ENCODE measurements at places on chromosomes 5 and 9. TPM values are rescaled to one million over a fixed set of nuclear protein-coding genes. Genes with fewer than 3 reads are reported as not detected.

NKD2 gene
- 7.9 TPM for total RNA-seq

TAL2 gene
- total RNA-seq = 0.65 TPM

TOPORS gene
- 26.9 TPM for total RNA-seq

GRIA1 gene
- 1.1 TPM for total RNA-seq

PCDHB6 gene
- total RNA-seq = 0.28 TPM

TAF11L10 gene
- not detected for total RNA-seq

DNA sequence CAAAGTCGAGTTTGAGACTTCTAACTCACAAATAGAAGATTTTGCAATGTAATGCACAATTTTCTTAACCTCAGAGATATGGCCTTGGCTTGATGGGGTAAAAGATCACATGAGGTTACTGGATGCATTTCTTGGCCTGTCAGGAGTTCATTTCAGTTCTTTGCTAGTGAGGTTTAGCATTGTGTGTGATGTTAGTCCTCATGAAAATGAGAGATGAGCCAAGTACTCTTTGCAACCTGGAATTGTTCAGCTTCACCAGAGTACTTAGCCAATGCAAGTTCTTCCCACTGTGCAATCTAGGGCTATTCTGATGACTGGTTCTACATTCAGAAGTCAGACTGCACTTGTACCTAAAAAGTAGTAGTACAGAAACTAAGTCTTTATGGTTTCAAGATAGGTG lies 24.9 kb downstream of the GNAQ start:
- H3K27ac ChIP-seq = no peak overlapping the region
- H3K4me3 ChIP-seq = no peak overlapping the region
- no peaks in the 10 kb centered on the region for H3K27me3 ChIP-seq
- no peaks in the 10 kb centered on the region for H3K4me1 ChIP-seq
- no peak for DNase-seq

GRCh38 chr9:111095441-111095840 lies 57.2 kb upstream of the LPAR1 start:
- no peak for DNase-seq
- H3K27me3 ChIP-seq = no peaks in the 10 kb centered on the region
- H3K4me3 ChIP-seq = no peak overlapping the region
- H3K36me3 ChIP-seq = no peaks in the 10 kb centered on the region

- no peak overlapping the region for H3K4me3 ChIP-seq
- DNase-seq = no peak
- H3K27ac ChIP-seq = no peak overlapping the region
- no peaks in the 10 kb centered on the region for H3K36me3 ChIP-seq
- peaks cover 12% of the 10 kb centered on the region for H3K27me3 ChIP-seq
Observed at GRCh38 chr5:150305557-150305956, 2.9 kb upstream of the ARSI start.

- H3K27me3 ChIP-seq = no peaks in the 10 kb centered on the region
- no peaks in the 10 kb centered on the region for H3K4me1 ChIP-seq
- no peak overlapping the region for H3K4me3 ChIP-seq
Observed at GRCh38 chr9:34276772-34277171, 52.3 kb downstream of the KIF24 start.

DNA sequence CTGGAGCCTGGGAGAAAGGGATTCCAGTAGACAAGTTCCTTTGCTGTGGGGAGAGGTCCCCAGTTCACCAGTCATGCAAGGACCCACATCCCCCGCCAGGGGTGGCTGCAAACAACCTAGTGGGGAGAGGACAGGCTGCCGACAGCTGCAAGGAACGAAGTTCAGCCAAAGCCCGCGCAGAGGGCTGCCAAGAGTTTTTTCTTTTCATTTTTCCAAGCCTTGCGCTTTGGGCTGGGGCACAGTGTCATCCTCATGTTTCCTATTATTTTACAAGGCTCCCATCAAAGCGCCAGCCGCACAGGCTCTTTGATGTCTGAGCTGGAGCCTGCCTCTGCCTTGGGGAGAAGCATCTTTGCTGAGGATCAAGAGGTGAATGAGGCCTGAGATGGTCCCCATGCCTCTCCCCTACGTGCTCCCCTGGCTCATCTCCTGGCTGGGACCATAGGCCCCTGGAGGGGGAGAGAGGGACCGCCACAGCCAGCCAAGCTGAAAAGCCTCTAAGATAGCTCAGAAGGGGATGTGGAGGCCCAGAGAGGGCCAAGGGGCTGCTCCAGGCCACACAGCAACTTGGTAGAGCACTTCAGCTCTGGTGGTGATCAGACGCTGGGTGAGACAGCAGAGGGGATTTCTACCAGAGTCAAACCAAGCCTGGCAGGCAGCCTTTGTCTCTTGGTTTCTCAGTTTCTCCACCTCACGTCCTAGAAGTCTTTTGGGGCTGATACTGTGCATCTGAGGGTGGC lies 50.4 kb upstream of the SYNPO start:
- H3K4me1 ChIP-seq = peaks cover 7% of the 10 kb centered on the region
- no peaks in the 10 kb centered on the region for H3K27me3 ChIP-seq
- H3K4me3 ChIP-seq = no peak overlapping the region
- no peak overlapping the region for H3K27ac ChIP-seq
- DNase-seq = peak; percentile 17

DNA sequence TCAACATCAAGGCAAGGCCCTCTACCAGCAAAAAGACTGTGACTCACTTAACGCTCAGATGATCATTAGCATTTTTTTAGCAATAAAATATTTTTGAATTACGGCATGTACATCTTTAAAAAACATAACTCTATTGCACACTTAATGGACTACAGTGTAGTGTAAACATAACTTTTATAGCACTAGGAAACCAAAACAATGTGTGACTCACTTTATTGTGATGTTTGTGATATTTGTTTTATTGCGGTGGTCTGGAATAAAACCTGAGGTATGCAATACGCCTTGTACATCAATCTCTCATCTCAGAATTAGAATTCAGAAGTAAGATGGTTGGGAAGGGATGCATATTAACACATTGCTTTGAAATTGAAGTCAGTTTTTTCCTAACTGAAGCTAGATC lies 106.9 kb upstream of the PTCH1 start:
- H3K36me3 ChIP-seq = no peaks in the 10 kb centered on the region
- DNase-seq = no peak
- no peak overlapping the region for H3K27ac ChIP-seq
- no peaks in the 10 kb centered on the region for H3K27me3 ChIP-seq
- H3K4me1 ChIP-seq = no peaks in the 10 kb centered on the region

- no peak overlapping the region for H3K27ac ChIP-seq
- no peaks in the 10 kb centered on the region for H3K27me3 ChIP-seq
- no peaks in the 10 kb centered on the region for H3K4me1 ChIP-seq
Observed at GRCh38 chr9:82488313-82489200, 500.0 kb downstream of the SPATA31D1 start.

DNA sequence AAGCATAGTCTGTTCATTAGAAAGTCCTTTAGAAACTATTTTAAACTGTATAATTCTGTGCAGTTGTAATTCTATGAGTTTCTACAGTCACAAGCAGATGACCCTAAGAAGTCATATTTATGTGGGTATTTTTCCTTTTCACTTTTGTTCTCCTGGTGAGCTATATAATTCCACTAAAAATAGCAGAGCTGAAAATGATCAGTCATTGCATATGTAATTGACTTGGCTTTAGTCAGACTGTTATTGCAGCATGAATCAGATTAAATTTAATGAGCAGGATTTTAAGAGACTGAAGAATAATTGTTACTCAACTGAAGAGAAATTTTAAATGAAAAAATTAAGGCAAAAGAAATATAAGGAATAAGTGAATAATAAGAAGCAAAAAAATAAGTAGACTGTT lies 108.5 kb downstream of the MTREX start:
- no peak overlapping the region for H3K4me3 ChIP-seq
- H3K4me1 ChIP-seq = no peaks in the 10 kb centered on the region
- no peaks in the 10 kb centered on the region for H3K27me3 ChIP-seq
- no peak for DNase-seq

DNA sequence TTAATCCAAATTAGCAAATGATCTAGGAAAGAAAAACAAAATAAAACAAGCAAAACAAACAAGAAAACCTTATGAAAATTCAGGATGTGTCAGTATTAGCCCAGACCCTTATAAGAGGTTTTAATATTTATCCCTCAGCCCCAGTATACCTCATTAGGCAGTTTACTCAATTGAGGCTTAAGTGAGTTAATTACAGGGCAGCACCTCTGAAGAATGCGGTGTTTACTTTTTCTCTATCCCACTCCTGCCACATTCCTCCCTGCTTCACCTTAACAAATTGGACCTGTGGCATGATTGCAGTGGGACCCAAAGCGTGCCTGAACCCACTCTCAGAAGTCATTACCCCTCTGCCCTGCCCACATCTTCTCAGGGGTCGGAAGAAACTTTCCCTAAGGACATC lies 67.1 kb downstream of the SIL1 start:
- H3K27me3 ChIP-seq = no peaks in the 10 kb centered on the region
- DNase-seq = no peak
- H3K36me3 ChIP-seq = no peaks in the 10 kb centered on the region

DNA sequence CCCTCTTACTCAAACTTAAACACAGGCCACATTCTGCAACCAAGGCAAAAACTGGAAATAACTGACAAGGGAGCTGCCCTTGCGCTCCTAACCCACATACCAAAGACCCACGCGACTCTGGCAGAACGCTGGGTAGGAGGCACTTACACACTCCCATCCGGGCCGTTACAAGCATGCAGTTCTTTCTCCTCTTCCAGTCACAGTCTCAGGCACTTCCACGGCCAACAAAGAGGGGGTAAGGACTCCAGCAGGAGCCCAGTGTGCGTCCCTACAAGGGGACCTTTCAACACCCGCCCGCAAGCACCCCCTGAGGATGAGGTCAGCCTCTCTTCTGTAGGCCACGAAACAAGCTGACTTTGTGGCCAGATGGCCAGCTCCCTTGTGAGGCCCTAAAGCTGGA lies 57.4 kb downstream of the SERINC5 start:
- peaks cover 5% of the 10 kb centered on the region for H3K36me3 ChIP-seq
- H3K27me3 ChIP-seq = no peaks in the 10 kb centered on the region
- no peak for DNase-seq
- no peak overlapping the region for H3K4me3 ChIP-seq
- H3K27ac ChIP-seq = no peak overlapping the region
- H3K4me1 ChIP-seq = peaks cover 10% of the 10 kb centered on the region

DNA sequence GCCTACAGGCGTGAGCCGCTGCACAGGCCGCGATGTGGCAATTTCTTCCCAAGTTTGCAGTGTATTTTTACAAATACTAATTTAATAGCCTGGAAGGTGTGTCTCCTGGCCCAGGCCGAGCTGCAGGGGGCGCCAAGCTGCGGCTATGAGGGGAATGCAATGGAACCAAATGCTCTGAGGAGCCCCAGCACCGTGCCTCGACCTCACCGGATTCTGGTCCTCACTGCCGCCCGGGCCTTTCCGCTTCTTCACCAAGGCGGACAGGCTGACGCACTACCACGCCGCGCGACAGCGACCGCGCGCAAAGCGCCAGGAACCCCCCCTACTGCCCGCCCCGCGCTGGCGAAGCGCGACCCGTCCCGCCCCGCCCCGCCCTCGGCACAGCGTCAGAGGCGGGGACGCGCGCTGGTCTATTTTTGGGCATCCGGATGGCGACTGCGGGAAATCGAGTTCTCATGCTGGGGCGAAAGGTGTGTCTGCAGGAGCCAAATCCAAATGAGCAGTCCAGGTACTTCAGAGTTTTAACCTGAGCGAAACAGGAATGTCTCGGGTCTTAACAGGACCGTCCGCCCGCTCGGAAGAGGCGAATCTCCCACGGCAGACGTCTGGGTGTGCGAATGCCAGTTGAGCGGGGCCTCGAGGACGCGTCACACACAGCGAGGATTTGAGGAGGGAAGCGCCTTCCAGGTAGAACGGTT lies 31.7 kb upstream of the PRXL2C start:
- H3K4me3 ChIP-seq = peak overlapping the region; percentile 83
- H3K27me3 ChIP-seq = no peaks in the 10 kb centered on the region
- H3K4me1 ChIP-seq = no peaks in the 10 kb centered on the region
- no peaks in the 10 kb centered on the region for H3K36me3 ChIP-seq
- H3K27ac ChIP-seq = no peak overlapping the region

DNA sequence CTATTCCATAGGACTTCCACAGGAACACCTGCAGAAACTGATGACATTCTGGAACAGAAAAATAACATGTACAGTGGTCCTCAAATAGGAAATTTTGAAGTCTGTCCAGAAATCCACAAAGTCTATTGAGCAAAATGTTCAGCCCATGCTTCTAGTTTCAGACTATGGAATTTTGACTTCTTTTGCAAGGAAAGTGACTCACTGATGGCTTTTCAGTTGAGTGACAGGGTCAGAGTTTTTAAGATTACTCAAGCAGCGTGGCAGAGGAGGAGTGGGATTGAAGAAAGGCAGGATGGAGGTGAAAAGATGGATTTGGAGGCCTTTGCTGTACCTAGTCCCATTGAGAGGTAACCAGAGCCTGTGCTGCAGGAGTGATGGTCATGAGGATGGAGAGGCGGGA lies 151.5 kb downstream of the GOLPH3 start:
- no peak overlapping the region for H3K27ac ChIP-seq
- no peaks in the 10 kb centered on the region for H3K27me3 ChIP-seq
- DNase-seq = no peak

- H3K36me3 ChIP-seq = no peaks in the 10 kb centered on the region
- DNase-seq = no peak
- no peaks in the 10 kb centered on the region for H3K27me3 ChIP-seq
Observed at GRCh38 chr9:134188386-134189144, 24.2 kb upstream of the RNU6ATAC start.

- no peak overlapping the region for H3K27ac ChIP-seq
- no peaks in the 10 kb centered on the region for H3K36me3 ChIP-seq
- no peaks in the 10 kb centered on the region for H3K27me3 ChIP-seq
- H3K4me1 ChIP-seq = no peaks in the 10 kb centered on the region
- no peak overlapping the region for H3K4me3 ChIP-seq
Observed at GRCh38 chr9:118652258-118652657, 717.0 kb downstream of the BRINP1 start.

GRCh38 chr5:15737871-15738664 lies 238.1 kb downstream of the FBXL7 start:
- H3K36me3 ChIP-seq = no peaks in the 10 kb centered on the region
- H3K4me3 ChIP-seq = no peak overlapping the region
- DNase-seq = no peak
- H3K27me3 ChIP-seq = no peaks in the 10 kb centered on the region
- no peak overlapping the region for H3K27ac ChIP-seq
- no peaks in the 10 kb centered on the region for H3K4me1 ChIP-seq

DNA sequence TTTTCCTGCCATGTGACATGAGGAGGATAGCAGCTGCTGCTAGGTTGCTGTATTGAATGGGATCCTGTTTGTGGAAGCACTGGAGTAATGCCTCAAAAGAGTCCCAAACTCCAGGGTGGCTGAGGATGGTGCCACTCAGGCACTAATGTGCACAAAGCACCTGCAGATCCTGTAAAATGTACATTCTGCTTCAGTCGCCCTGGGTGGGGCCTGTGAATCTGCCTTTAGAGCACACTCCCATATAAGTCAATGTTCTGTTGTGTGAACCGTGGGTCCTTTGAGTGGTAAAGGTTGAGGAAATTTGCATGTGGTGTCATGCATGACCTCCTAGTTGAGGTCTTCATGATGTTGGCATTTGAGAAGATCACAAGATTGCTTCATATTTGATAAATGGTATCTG lies 31.6 kb upstream of the ANKRD18A start:
- no peaks in the 10 kb centered on the region for H3K36me3 ChIP-seq
- H3K27ac ChIP-seq = no peak overlapping the region
- DNase-seq = no peak
- H3K4me3 ChIP-seq = no peak overlapping the region
- no peaks in the 10 kb centered on the region for H3K4me1 ChIP-seq

Measured in H1 (cell line).